ENCODE measurements at places on chromosomes 12 and 14. TPM values are rescaled to one million over a fixed set of nuclear protein-coding genes. Genes with fewer than 3 reads are reported as not detected.

- no peak for DNase-seq
Measured at GRCh38 chr12:83541446-83541845, 854.7 kb downstream of the TMTC2 start.

DNA sequence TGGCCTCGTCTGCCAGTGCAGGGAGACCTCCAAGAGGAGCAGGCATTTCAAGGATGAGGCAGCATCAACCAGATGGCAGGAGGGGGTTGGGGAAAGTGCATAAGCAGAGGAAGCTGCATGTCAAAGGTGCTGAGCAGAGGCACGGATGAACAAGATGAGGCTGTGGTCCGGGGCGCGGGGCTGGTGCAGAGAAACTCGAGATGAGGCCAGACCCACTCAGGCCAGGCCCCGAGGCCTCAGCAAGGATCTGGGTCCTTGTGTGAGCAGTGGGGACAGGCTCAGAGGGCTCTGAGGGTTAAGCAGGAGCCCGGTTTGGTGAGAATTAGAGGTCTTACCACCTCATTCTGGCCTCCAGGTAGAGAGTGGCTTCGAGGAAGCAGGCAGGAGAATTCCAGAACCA, 98.8 kb downstream of the DICER1 start:
- no peak for DNase-seq

GRCh38 chr12:128969480-128970055, 116.3 kb downstream of the GLT1D1 start:
- no peak for DNase-seq

Gene GYS2
- total RNA-seq, result not detected

GRCh38 chr14:100010679-100011078, 54.5 kb upstream of the EVL start:
- no peak for DNase-seq
